ENCODE measurements at places on chromosomes 3 and 15.

DNA sequence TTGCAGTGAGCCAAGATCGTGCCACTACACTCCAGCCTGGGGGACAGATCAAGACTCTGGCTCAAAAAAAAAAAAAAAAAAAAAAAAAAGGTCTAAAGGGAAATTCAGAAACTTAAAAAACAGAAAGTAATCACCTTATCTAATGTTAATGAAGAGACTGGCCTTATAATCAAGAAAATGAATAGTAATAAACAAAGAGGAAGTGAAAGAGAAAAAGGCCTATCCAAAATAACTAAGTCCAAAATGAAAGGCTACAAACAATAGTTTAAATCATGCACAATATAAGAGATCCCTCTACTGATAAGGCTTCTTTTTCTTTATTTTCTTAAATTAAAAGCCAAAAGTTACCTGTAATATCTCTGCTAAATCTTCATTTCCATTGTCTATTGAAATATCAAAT, 37.1 kb upstream of the HDC start:
- no peak for DNase-seq

- DNase-seq, result no peak
Measured at GRCh38 chr15:69997813-69998212, 99.9 kb downstream of the TLE3 start.

- DNase-seq, result no peak
Measured at GRCh38 chr3:87084868-87085267, 93.9 kb upstream of the VGLL3 start.

DNA sequence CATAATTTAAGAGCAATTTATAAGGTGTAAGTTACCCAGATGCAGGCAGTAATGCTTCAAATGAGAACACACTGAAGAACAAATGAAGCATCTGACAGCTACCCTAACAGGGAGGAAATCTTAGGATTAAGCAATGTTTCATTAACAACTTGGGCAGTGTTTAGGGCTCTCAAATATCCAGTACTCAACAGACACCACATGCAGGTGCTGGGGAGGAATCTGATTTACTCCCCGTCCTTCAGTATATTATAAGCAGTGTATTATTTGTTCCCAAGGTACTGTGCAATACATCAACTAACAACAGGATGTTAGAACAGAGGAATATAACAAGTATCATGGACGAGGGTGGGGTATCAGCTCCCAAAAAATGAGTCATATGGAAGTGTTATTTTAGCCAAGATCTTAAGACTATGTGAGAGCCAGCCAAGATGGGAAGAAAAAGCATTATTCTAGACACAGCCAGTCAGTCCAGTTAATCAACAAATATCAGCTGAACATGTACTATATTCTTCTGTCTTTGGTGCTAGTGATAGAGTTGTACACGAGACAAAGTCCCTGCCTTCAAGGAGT, 20.4 kb downstream of the BTBD1 start:
- DNase-seq, result no peak

DNA sequence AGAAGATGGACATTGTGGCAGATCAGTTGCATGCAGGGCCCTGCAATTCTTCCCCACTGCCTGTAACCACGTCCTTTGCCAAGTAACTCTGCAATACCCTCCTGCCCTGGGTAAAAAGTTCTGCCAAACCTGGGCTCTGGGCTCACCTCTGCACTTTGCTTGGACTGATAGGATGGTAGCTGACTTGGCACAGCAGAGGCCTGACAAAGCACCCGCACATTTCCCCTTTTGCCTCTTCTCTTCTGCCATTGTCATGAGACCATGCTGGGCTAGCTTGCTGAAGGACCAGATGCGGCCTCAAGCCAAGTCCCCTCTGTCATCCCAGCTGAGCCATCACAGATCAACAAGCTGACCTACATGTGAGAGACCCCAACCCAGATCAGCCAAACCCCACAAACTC, 122.4 kb downstream of the SMAD6 start:
- no peak for DNase-seq

Data from vagina (tissue), 2 donors.